ENCODE measurements at places on chromosomes 5 and 9. TPM values are rescaled to one million over a fixed set of nuclear protein-coding genes. Genes with fewer than 3 reads are reported as not detected.
A peak's percentile ranks its signal among the peaks of the same experiment; 100 is the strongest.

The OTP gene
- polyA plus RNA-seq: not detected

The HAVCR1 gene
- 1.1 TPM for polyA plus RNA-seq

The TMC1 gene
- 0.63 TPM for polyA plus RNA-seq

GRCh38 chr5:142597546-142598337 lies 88.1 kb downstream of the FGF1 start:
- DNase-seq: no peak

DNA sequence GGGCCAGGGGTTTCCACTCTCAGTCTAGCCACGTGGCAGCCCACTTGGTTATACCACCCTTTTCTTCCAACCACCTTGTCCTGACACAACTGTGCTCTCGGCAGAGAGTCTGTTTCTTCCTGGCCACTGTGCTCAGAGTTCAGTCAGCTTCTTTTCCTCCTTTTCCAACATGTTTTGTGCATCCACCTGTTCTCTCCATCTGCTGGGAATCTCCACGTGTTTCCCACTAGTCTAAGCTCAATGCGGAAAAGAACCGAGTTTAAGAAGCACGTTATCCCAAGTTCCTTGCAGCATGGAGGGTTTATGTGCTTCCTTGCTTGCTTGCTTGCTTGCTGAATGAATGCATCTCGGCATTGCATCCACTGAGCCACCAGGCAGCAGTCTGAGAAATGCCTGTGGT lies 543.6 kb upstream of the DAP start:
- no peak for DNase-seq

- DNase-seq: no peak
Observed at GRCh38 chr9:107474124-107474523, 15.4 kb downstream of the KLF4 start.

The GABRA1 gene
- polyA plus RNA-seq: 0.88 TPM

DNA sequence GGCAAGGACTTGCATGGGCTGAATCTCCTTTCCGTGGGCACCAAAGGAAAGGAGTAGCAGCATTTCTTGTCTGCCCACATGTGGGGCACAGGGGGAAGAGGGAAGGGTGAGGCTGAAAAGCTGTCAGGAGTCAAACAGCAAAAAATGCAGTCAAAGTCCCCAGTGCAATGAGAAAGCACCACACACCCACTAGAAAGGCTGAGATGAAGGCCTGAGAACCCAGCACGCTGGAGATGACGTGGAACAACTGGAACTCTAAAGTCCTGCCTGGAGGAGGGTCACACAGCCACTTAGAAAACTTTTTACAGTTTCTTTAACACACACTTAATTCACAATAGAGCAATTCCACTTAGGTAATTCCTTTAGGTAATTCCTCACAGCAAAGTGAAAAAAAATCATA lies 94.6 kb upstream of the IGFBPL1 start:
- DNase-seq: no peak

DNA sequence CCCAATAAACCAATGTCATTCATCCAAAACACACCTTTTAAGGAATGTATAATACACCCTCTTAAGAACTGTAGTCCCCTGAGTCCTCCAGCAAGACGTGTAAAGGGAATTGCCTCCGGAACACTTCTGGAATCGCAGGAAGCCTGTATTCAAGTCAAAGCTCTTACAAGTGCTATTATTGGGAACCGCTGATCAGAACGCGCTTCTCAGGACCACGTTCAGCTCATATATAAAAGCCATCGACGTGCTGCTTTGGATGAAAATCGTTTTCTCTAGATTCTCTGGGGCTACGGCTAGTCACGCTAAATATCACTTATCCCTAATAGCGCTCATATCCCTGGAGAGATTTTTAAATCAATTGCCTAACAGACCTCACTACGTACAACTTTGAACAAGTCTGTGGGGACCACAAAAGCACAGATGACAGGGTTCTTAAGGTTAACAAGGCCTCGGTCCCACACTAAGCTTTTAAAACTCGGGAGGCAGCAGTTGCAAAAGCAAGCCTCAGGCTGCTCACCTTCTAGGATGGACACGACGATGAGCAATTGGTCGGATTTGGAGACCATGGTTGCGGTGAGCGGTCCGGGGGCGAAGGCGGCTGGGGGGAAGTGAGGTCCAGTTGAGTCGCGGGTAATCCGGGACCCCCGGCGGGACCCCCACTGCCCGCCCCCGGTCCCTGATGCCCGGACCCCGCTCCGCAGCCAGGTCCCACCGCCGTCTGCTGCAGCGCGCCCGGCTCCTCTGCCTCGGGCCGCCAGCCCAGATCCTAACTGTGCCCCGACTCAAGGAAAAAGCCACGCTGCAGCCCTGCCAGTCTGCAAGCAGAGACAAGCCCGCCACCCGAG lies 548 bp downstream of the CEP120 start:
- DNase-seq: no peak

- DNase-seq: peak; percentile 8
Observed at GRCh38 chr5:110625376-110625999, 101.0 kb downstream of the TMEM232 start.

The TSLP gene
- 1.3 TPM for polyA plus RNA-seq

The MEIKIN gene
- not detected for polyA plus RNA-seq

The SARDH gene
- 9.8 TPM for polyA plus RNA-seq

DNA sequence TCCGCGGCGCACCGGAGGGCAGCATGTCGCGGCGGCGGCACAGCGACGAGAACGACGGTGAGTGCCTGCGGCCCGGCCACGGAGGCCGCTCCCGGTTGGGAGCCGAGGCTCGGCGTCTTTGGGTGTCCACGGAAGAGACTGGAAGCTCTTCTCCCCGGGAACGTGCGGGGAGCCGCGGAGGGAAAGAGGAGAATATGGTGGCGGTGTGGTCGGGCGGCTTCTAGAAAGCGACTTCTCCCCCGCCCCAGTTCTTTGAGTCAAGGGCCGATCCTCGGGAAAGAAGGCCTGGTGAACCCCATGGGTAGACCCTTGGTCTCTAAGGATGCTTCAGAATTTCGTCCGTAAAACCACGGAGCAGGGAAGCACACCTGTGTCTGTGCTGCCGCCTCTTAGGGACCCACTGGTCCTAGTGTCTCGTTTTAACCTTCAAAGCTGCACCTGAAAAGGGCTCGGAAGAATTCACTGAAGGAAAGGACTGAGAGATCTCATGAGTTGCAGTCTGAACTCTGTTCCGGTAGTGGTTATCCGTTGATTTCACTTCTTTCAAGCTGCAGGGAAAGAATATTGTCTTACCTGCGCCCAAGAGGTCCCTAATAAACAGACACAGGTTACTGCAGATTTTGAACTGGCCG lies 354 bp downstream of the NCBP1 start:
- DNase-seq: no peak

- no peak for DNase-seq
Observed at GRCh38 chr5:113692891-113693457, 179.5 kb downstream of the YTHDC2 start.

The QRFP gene
- polyA plus RNA-seq: 0.46 TPM

The CAST gene
- 177 TPM for polyA plus RNA-seq

- no peak for DNase-seq
Observed at GRCh38 chr5:172544371-172545095, 90.2 kb upstream of the SH3PXD2B start.

The OR1J2 gene
- polyA plus RNA-seq: not detected

The SNX18 gene
- polyA plus RNA-seq: 17.5 TPM

The NPM1 gene
- 2,049 TPM for polyA plus RNA-seq

DNA sequence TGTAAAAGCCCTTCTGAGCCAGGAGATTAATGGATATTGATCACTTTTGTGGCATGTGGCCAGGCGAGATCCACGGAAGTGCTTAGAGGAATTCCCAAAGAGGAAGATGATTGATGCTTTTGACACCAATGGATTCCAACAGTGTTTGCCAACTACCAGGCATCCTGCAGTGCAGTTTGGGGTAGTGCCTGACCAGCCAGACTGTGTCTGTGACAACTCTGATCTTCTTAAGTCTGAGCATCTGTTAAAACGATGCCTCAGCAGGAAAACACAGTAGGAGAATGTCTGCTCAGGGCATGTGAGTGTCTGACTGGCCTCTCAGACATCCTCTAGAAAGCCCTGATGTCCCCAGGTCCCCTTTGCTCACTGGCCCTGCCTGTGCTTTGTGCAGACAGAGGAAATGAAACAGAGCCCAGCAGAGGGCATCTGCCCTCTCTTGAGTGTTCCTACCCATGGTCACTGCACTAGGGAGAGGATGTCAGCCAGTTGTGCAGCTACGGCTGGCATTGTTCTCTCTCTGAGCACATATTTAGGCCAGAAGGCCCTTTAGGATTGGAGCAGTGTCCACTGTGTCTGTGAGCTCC lies 57.0 kb downstream of the TRPC7 start:
- no peak for DNase-seq

- DNase-seq: no peak
Observed at GRCh38 chr9:121353241-121354061, 16.6 kb downstream of the STOM start.

The SPATA31A1 gene
- polyA plus RNA-seq: not detected

- DNase-seq: no peak
Observed at GRCh38 chr5:147490989-147491388, 18.9 kb downstream of the DPYSL3 start.

The SLC4A9 gene
- polyA plus RNA-seq: 0.34 TPM

DNA sequence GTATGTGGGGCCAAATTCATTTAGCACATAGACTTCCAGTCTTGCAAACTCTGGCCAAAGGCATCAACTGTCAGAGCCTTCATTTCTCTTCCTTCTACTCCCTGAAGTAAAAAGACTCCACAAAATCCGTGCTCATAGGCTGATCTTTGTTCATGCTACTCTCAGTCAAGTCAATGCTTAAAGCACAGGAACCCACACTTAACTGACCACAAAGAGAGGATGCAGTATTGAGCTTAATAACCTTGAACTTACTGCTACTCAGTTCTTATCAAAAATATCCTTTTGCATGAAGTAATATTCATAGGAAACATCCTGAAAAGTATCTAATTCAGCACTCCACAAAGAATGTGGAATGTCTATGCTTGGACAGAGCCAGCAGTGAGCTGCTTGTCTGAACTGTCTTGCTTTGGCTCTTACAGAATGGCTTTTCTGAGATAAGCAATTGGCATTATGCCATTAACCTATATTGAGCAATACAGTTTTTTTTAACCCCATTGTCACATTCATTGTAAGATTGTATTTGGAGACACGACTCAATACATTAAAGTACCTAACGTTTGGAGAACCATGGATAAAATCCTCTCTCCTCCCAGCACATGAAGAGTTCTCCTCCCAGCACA lies 21.7 kb downstream of the LPAR1 start:
- peak; percentile 78 for DNase-seq

The C1QTNF2 gene
- 5.1 TPM for polyA plus RNA-seq

The GABRA6 gene
- not detected for polyA plus RNA-seq

DNA sequence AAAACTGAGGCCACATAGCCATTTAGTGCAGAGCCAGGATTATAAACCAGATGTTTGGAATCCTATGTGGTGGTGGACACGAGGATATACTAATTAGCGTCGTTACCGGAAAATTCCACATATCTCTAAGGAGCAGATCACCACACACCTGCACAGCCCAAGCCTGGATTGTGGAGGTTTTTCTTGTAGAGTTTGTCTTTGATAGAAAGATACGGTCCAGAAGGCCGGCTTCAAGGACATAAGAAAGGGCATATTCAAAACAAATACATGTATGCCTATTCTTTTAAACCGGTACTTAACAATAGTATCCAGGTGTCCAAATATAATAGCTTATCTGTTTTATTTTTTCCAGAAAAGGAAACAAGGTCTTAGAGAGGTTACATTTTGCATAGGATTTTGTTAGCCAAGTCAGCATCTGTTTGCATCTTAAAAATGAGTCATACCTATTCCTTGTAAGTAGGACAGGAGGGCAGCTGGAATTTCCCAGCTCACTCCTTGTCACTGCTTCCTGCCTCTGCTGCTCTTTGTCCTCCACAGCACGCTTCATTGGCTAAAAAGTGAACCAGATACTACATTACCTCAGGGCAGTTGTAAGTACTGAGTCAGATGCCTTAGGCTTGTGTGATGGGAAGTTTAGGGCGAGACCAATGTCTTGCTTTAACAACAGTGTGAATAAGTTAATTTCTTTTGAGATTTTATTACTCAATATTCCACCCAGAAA lies 3.6 kb downstream of the TMC1 start:
- DNase-seq: no peak

The NR6A1 gene
- polyA plus RNA-seq: 2.5 TPM
